Uterus (tissue), 4 donors: ENCODE measurements at places on chromosomes 4 and X. TPM values are rescaled to one million over a fixed set of nuclear protein-coding genes. Genes with fewer than 3 reads are reported as not detected.

DNA sequence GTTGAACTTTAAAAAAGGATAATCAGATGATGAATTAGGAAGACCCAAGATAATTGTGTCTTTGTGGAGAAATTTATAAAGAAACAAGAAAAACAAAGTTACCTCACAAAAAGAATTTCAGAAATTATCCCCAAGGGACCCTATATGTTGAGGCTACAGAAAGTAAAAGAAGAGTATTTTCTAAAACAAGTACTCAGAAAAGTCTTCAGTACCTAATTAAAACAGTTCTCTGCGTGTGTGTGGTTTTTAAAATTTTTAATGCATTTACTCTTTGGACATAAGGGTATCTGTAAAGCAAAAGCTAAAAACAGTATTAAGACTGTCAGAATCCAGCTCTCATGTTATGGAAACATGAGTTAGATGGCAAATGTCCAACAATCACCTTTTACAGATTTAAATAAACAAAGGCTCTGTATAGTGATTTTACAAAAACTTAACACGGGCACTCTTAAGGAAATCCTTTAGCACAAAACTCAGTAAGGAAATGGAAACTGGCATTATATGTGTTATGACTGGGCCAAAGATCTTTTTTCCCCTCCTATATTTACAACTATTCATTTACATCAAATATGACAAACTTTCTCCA lies 187.5 kb downstream of the NSUN7 start:
- DNase-seq: no peak

- DNase-seq: peak; percentile 51
Observed at GRCh38 chrX:101417981-101418841, 10.2 kb downstream of the HNRNPH2 start.

FGF13 gene
- 22.1 TPM for total RNA-seq

- DNase-seq: no peak
Observed at GRCh38 chr4:147916351-147916750, 184.5 kb downstream of the ARHGAP10 start.

NAP1L3 gene
- 27.9 TPM for total RNA-seq

- DNase-seq: no peak
Observed at GRCh38 chr4:88097301-88097700, 61.1 kb downstream of the ABCG2 start.

- peak; percentile 96 for DNase-seq
Observed at GRCh38 chr4:128386761-128387599, 99.4 kb upstream of the PGRMC2 start.

GRCh38 chr4:185335579-185335978 lies 60.1 kb downstream of the LRP2BP start:
- DNase-seq: no peak

GRCh38 chrX:20267607-20267930 lies 860 bp upstream of the RPS6KA3 start:
- no peak for DNase-seq
